ENCODE measurements at places on chromosomes 3 and 15.
A peak's percentile ranks its signal among the peaks of the same experiment; 100 is the strongest.

GRCh38 chr15:64931381-64931780 lies 19.7 kb downstream of the ANKDD1A start:
- no peak for DNase-seq

GRCh38 chr15:99328106-99329072 lies 77.1 kb downstream of the LRRC28 start:
- DNase-seq, result no peak

GRCh38 chr3:151075869-151076562 lies 9.4 kb upstream of the MED12L start:
- DNase-seq, result no peak

DNA sequence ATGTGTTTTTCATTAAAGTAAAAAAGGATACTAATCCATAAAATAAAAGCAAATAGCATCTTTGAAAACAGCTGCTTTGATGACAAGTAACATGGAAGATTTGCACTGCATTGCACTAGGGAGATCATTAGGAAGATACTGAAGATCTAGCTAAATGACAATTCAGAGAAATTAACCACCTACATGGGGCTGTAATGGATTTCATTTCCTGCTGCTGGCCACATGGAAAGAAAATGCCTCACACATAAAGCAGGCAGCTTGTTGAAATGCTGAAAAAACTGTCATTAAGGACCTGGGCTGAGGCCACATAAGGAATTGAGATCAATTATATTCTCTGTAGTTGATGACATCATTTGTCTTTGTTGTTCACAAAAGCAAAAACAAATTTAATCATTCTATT lies 94.1 kb downstream of the PYDC2 start:
- no peak for DNase-seq

GRCh38 chr3:32257641-32258438 lies 19.4 kb downstream of the CMTM8 start:
- DNase-seq, result no peak

GRCh38 chr3:11514191-11514821 lies 129.4 kb downstream of the VGLL4 start:
- peak; percentile 92 for DNase-seq

- no peak for DNase-seq
These were observed 45.6 kb downstream of the TNFAIP8L3 start for GRCh38 chr15:51049081-51049480.

DNA sequence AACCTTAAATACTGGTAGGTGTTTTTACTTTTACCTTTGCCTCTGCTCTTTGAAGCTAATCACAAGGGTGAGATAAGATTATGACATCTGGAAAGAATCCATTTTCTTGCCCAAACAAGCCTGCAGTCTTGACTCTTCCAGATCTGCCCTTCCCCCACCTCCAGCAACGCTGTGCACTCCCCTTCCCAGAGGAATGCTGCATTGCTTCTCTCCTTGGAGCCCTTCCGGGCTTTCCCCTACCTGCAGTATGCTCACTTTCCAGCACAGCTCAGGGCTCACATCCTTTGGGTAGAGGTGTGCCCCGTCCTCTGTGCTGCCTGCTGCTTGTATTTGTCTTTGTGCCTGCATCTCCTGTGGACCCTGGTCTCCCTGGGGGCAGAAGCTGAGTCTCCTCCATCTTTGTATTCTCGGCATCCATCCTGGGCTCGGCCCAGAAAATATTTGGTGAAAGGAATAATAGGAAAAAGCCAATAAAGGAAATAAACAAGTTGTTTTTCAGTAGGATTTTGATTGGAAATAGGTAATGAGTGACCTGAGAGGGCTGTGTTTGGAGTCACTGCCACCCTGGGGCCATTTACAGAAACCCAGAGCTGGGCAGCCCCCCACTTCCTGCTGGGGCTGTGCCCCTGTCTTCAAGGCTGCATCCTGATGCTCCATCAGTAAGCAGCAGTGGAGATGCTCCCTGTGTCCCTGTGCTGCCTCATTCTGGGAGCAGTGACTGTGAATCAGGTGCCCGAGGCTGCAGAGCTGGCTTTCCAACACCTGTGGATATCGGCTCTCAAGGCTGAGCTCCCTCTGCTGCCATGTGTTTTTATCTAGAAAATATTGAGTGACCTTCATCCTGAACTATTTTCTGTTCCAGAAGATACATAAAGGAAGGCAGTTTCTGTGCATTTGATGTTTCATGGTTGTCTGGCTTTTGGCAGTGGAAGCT lies 117.5 kb downstream of the EEFSEC start:
- DNase-seq, result no peak

- no peak for DNase-seq
These were observed 17.5 kb upstream of the ZBTB20 start for GRCh38 chr3:115164374-115165221.

DNA sequence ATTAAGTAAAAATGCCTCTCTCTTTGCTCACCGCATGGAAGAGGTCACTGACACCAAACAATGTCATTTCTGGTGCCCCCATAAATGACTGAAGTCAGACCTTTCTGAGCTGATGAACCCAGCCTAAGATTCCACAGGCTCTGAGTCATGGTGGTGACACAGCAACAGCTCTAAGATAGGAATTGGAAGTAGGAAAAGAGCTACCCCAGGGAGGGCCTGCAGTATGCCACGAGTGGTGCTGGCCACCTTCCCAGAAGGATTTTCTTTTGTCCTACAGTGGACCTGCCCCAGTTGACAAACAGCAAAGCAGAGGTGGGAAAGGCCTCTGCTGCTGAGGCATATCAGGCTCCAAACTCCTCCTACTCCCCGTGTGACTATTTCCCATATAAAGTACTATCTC lies 208.1 kb downstream of the MINAR1 start:
- peak; percentile 52 for DNase-seq

DNA sequence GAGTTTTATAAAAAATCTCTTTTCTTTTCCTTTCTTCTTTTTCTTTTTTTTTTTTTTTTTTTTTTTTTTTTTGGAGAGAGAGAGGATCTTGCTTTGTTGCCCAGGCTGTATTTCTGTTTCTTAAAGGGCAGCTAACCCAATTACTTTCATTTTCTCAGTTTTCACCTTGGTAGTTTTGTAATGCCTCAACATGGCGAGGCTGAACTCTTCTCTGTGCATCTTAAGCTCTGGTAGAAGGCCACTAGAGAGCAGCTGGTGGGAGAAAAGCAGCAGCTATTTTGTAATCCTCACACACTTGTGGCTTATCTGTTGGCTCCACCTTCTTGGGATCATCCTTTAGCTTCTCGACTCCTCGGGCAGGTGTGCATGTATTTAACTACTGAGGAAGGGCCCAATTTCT lies 152.2 kb upstream of the MEIS2 start:
- DNase-seq, result no peak

All from hepatic stellate cell (primary cell).